Activated B cell treated with CpG ODN at 0.5 μM for 24 hours (primary cell): ENCODE measurements at places on chromosomes 12 and 14. TPM values are rescaled to one million over a fixed set of nuclear protein-coding genes. Genes with fewer than 3 reads are reported as not detected.

- DNase-seq = peak; percentile 47
- peaks cover 96% of the 10 kb centered on the region for H3K4me1 ChIP-seq
- H3K27ac ChIP-seq = peak overlapping the region; percentile 98
- H3K36me3 ChIP-seq = peaks cover 64% of the 10 kb centered on the region
- no peaks in the 10 kb centered on the region for H3K27me3 ChIP-seq
- H3K4me3 ChIP-seq = peak overlapping the region; percentile 80
Observed at GRCh38 chr14:100072783-100073346, 7.6 kb downstream of the EVL start.

DNA sequence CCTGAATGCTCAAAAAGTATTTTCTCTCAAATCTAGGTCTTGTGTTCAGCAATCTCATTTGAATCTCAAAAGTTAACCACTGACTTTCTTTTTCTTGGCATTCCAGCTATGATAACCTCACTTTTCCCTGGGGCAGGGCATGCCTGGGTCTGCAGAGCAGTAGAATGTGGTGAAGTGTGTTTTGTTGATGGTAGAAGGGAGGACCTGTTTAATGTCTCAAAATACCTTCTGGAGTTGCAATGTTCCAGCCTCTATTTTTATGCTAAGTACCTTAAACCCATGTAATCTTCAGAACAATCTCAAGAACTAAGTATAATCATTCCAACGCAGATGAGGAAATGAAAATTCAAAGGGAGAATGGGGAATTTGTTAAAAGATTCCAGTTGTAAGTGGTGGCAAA lies 82.1 kb upstream of the FUT8 start:
- H3K36me3 ChIP-seq = no peaks in the 10 kb centered on the region
- peak overlapping the region; percentile 85 for H3K27ac ChIP-seq
- no peaks in the 10 kb centered on the region for H3K27me3 ChIP-seq
- no peak for DNase-seq
- peak overlapping the region; percentile 52 for H3K4me3 ChIP-seq

Gene C14orf132
- total RNA-seq = 0.05 and 0.16 TPM in 2 replicates

DNA sequence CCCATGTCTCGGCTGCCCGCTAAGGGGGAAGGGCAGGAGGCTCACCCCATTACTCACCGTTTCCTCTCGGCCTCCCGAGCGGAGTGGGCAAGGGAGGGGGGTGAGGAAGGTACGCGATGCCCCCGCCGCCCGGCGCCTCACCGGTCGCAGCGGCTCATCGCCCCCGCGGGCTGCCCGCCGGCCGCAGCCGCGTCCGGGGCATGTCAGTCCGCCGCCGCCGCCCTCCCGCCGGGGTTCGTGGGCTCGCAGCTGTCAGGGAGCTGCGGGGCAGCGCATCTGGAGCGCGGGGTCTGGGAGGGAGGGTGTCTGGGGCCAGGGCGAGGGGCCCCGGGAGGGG lies 461 bp downstream of the SLC8A3 start:
- peaks cover 44% of the 10 kb centered on the region for H3K27me3 ChIP-seq
- no peaks in the 10 kb centered on the region for H3K36me3 ChIP-seq
- peak; percentile 26 for DNase-seq
- H3K4me3 ChIP-seq = peak overlapping the region; percentile 83

Gene DBX2
- total RNA-seq = not detected in 2 replicates

GRCh38 chr12:124327362-124328043 lies 32.6 kb downstream of the RFLNA start:
- no peaks in the 10 kb centered on the region for H3K4me1 ChIP-seq
- H3K4me3 ChIP-seq = no peak overlapping the region
- no peak for DNase-seq
- H3K27me3 ChIP-seq = no peaks in the 10 kb centered on the region
- H3K36me3 ChIP-seq = peaks cover 68% of the 10 kb centered on the region

Gene TMEM132C
- not detected in 2 replicates for total RNA-seq

GRCh38 chr14:72237722-72238666 lies 305.8 kb downstream of the RGS6 start:
- H3K27ac ChIP-seq = no peak overlapping the region
- H3K36me3 ChIP-seq = no peaks in the 10 kb centered on the region
- peaks cover 12% of the 10 kb centered on the region for H3K27me3 ChIP-seq
- no peaks in the 10 kb centered on the region for H3K4me1 ChIP-seq
- no peak overlapping the region for H3K4me3 ChIP-seq

DNA sequence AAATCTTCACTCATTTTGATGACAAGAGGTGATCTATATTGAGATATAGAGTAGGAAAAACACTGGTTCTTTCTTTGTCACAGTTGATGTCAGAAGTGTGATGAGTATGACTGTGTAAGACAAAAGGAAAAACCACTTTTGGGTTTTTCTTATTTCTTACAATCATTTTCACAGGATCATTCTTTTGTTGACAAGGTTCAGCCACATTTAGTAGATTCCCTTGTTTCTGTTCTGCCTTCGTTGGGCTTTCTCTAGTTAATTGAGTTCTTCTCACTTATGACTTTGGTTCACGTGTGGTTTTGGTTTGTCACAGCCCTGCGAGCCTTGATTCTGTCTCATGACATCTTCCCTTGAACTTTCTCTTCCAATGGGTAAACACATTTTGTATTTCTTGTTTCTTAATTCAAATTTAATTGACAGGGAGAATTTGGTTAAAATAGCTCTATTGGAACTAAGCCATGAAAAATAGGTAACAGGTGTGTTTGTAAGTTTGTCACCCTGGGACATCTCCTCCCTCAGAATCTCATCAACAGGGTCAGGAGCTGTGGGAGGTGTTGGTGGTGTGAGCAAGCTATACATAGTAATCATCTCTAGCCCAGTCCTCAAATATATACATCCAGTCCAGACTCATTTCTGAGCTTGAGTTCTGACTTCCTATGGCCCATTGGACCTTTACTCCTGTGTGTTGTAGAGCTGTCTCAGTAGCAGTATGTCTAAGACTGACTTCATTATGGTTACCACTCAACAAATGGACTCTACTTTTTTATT lies 255.3 kb downstream of the BMP4 start:
- H3K27me3 ChIP-seq = no peaks in the 10 kb centered on the region
- H3K27ac ChIP-seq = no peak overlapping the region
- no peak overlapping the region for H3K4me3 ChIP-seq
- H3K4me1 ChIP-seq = no peaks in the 10 kb centered on the region

DNA sequence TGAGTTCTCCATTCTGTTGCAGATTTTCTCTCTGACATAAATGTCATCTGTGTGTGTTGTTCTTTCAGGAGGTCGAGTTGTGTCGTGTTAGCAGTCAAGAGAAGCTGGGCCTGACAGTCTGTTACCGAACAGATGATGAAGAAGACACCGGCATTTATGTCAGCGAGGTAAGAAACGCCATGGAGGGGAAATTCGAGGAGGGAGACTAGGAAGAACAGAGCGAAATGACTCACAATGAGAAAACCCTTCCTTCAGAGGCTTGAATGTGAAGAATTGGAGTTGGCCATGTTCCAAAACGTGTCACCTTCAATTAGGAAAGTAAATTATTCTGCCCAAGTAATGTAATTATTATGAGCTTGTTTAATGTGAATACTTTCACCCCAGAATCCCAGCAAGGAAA lies 364.5 kb downstream of the PDZRN4 start:
- no peaks in the 10 kb centered on the region for H3K4me1 ChIP-seq
- H3K36me3 ChIP-seq = no peaks in the 10 kb centered on the region
- no peak for DNase-seq
- H3K27me3 ChIP-seq = no peaks in the 10 kb centered on the region

GRCh38 chr14:20415782-20416206 lies 2.5 kb upstream of the TEP1 start:
- peaks cover 42% of the 10 kb centered on the region for H3K4me1 ChIP-seq
- H3K36me3 ChIP-seq = peaks cover 18% of the 10 kb centered on the region
- no peak for DNase-seq

Gene RNU4-1
- 3,997 and 4,399 TPM in 2 replicates for total RNA-seq

DNA sequence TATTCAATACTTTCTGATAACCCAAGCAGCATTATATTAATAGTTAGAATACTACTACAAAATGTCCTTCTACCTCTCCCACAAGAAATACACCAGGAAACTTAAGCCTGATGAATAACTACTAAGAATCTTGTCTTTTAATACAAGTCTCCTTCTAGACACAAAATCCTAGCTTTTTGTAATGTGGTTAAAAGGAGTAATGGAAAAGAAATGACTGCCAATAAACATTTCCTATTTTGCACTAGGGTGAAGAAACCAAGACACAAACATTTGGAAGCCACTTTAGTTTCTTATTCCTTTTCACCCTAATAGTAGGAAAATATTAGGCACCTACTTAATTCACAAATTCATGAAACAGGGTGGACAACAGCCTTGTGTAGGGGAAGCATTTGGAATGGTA lies 51.3 kb upstream of the TTC7B start:
- DNase-seq = no peak
- H3K27me3 ChIP-seq = no peaks in the 10 kb centered on the region
- no peak overlapping the region for H3K27ac ChIP-seq
- peaks cover 27% of the 10 kb centered on the region for H3K36me3 ChIP-seq
- H3K4me3 ChIP-seq = no peak overlapping the region
- H3K4me1 ChIP-seq = no peaks in the 10 kb centered on the region

DNA sequence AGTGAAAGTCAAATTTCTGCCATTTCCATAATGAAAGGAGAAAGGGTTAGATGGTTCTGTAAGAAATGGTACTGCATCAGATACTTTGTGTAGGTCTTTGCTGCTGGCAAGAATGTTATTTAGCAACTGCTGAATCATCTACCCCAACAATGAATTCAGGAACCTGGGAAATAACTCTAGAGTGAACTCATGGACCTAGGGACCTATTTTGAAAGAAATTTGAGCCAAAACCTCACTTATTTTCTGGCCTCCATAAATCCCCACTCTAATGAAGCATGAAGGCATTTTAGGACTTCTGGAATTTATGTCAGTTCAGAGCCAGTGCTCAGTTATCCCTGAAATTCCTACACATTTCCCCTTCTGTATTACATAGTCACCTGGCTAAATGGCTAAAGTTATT lies 50.9 kb upstream of the CPNE8 start:
- H3K27me3 ChIP-seq = no peaks in the 10 kb centered on the region
- H3K36me3 ChIP-seq = no peaks in the 10 kb centered on the region
- DNase-seq = no peak
- H3K4me3 ChIP-seq = no peak overlapping the region
- H3K4me1 ChIP-seq = no peaks in the 10 kb centered on the region

DNA sequence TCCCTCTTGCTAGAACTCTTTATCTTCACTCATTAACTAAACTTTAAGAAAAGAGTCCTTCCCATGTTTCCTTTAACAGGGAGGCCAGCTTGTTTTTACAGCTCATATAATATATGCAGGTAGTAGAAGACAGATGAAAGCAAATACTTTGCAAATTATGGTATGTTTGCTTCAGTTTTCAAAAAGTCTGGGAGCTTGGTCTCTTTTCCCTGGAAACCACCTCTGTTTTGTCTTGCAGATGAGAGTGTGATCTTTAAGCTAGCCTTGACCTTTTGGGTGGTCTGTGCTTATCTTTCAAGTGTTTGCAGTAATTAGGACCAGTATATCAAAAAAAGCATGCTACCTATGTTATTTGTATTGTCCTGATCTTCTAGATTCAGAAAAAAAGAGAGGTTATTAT lies 62.7 kb downstream of the ERC1 start:
- H3K27ac ChIP-seq = no peak overlapping the region
- peaks cover 8% of the 10 kb centered on the region for H3K36me3 ChIP-seq
- H3K4me1 ChIP-seq = no peaks in the 10 kb centered on the region
- no peak for DNase-seq

DNA sequence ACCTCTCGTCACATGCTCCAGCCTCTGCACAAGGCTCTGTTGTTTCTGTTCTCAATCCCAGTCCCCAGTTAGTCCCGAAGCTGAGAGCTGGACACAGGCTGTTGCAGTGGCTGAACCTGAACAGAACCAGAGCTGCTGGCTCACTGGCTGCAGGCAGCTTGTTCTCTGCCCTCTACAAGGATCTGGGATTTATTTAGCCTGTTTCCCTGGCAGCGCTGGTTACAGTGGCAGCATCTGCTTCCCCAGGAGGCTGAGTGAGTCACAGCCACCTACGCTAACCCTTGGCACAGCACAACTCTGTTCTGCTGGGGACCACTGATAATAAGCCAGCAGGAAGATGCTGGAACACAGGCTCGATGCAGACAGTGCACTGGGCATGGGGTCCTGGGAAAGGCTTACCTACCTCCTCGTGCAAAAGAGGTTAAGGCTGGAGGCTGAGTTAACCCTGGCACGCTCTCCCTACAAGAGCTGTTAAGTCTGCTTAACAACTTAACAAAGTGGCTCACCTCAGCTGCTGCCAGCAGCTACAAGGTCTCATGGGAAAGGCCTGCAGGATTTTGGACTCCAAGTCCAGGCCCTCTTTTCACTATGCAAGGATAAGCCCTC lies 299.6 kb downstream of the PCNX1 start:
- peaks cover 8% of the 10 kb centered on the region for H3K27me3 ChIP-seq
- H3K36me3 ChIP-seq = no peaks in the 10 kb centered on the region
- DNase-seq = no peak
- H3K4me3 ChIP-seq = no peak overlapping the region

GRCh38 chr14:53950031-53950793 lies 6.4 kb downstream of the BMP4 start:
- H3K4me1 ChIP-seq = peaks cover 21% of the 10 kb centered on the region
- H3K36me3 ChIP-seq = no peaks in the 10 kb centered on the region
- H3K27ac ChIP-seq = no peak overlapping the region
- peaks cover 72% of the 10 kb centered on the region for H3K27me3 ChIP-seq

DNA sequence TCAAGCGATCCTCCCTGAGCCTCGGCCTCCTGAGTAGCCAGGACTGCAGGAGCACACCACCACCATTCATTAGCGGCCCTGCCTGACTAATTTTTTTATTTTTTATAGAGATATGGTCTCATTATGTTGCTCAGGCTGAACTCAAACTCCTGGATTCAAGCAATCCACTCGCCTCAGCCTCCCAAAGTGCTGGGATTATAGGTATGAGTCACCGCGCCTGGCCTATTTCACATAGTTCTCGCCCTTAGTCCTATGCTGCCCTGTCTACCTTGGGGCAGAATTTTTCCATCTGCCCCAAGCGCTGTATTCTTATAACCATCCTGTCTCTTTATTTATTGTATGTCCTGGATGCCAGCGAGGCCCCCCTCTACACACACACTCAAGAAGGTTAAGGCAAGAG lies 50.9 kb upstream of the BCL2L14 start:
- H3K4me1 ChIP-seq = peaks cover 36% of the 10 kb centered on the region
- no peak for DNase-seq
- no peaks in the 10 kb centered on the region for H3K27me3 ChIP-seq
- H3K36me3 ChIP-seq = no peaks in the 10 kb centered on the region
- H3K27ac ChIP-seq = no peak overlapping the region
- no peak overlapping the region for H3K4me3 ChIP-seq

DNA sequence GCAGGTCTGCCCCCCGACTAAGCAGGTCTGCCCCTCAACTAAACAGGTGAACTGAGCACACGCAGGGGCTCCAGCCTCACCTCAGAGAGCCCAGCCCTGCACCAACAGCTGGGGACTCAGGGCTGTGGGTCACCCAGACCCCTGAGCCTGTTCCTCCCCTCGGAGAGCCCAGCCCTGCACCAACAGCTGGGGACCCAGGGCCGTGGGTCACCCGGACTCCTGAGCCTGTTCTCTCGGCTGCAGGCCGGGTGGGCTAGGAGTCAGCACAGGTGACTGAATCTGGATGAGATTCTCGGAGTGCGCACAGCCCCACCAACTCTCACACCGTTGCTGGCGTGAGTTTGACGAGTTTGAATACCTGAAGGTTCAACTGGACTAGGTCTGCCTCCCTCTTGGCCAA lies 20.3 kb upstream of the ANKLE2 start:
- no peak for DNase-seq
- no peak overlapping the region for H3K27ac ChIP-seq
- H3K4me3 ChIP-seq = no peak overlapping the region
- no peaks in the 10 kb centered on the region for H3K4me1 ChIP-seq

Gene MANSC4
- total RNA-seq = not detected in 2 replicates

Gene BMP4
- 0.42 TPM in 1 of 2 replicates, not detected in the other for total RNA-seq
